ENCODE measurements at places on chromosomes 11 and 22.

DNA sequence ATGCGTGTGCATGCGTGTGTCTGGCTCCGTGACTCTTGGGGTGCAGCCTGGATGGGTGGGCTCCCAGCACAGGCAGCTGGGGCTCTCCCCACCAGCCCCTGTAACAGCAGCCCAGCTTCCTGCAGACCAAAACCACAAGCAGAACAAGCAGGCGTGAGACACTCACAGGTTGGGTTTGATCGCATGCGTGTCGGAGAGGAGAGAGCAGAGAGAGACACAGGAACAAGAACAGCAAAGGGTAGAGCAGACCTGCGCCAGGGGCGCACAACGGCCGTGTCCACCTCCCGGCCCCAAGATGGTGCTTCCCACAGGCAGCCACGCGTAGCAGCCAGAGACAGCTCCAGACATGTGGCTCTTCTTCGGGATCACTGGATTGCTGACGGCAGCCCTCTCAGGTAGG is at the start of gene CD6:
Gene CD6, plus strand, starts transcription at position 161 of the 400 bp plus-strand sequence. Its CDS starts 186 bp downstream, at position 347.
- peak; percentile 55 for DNase-seq

- no peak for DNase-seq
These were observed 38.5 kb upstream of the FJX1 start for GRCh38 chr11:35579557-35580396.

GRCh38 chr11:87180742-87181141 is 143.0 kb downstream of the TMEM135 start:
- no peak for DNase-seq

- no peak for DNase-seq
These were observed 25.4 kb upstream of the GSTP1 start for GRCh38 chr11:67558084-67558772.

DNA sequence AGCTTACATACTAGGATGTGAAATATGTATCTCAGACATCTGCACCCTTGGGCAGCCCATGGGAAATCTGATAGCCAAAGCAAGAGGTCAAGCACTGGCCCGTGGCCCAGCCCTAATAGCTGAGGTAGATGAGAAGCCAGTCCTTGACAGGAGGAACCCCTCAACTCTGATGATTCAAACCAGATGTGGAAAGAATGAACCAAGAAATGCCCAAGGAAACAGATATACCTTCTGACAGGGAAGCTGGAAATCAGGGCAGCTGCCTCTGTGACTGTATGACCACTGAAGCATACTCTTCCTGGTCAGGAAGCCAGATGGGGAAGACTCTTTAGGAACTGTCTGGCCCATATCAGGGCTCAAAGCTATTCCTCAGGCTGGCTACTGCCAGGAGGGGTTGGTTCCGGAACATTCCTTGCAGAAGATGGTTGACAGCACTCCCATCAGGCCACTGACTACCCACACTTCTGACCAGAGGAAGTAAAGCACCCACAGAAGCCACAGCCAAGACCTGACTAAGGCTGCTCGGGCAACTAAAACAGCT is 124.2 kb downstream of the SWAP70 start:
- DNase-seq = no peak

DNA sequence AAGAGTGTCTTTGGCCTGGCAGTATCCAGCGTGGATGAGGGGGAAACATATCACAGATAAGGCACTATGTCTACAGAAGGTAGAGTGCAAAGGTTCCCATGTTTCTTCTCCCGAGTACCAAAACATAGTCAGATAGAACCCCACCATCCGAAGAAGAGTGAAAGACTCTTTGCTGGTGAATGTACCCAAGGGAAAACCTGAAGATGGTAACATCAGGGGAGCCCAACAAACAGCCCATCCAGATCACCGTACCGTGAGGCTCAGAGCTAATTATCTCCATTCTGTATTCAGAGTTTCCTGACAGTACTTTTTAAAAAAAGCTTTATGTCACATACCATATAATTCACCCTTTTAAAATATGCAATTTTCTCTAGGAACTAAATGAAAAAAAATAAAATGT is 44.4 kb downstream of the RAB30 start:
- DNase-seq = no peak

- peak; percentile 45 for DNase-seq
These were observed 764 bp upstream of the PACSIN3 start for GRCh38 chr11:47186700-47187695.

- DNase-seq = no peak
These were observed 415.3 kb upstream of the CADM1 start for GRCh38 chr11:115919341-115920091.

DNA sequence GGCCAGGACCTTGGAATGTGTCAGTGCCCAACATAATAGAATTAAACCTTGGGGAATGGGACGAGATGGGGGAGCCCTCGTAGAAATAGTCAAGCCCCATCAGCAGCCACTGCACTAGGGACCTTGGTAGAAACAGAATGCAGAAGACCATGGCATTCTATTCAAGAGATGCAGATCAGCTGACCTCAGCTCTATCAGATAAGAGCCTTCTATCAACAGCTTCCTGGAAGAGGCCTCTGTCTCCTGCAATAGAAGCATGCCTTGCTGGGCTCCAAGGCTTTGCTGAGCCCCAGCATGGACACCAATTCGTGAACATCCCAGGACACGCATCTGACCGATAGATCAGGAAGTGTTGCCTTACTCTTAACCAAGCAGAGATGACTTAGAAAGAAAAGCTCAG is 27.5 kb upstream of the FLI1 start:
- no peak for DNase-seq

GRCh38 chr22:40014667-40015248 is 20.0 kb downstream of the FAM83F start:
- no peak for DNase-seq

DNA sequence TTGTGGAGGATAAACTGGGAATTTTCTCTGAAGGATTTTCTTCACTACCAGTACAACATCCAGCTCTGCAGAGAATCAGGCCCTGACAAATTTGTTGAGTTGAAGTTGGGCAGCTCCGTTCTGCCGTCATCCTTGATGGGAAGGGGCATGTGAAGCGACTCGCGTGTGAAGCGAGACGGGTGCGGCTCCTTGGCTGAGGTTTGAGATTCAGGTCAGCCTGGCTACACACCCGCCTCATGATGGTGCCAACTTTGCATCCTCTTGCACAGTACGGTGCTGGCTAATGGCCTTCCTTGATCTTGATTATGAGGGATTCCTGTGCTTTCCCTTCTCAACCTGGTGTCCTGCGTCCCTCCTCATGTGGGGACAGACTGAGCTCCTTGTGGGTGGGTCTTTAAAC is 19.7 kb upstream of the CDC42EP2 start:
- no peak for DNase-seq

DNA sequence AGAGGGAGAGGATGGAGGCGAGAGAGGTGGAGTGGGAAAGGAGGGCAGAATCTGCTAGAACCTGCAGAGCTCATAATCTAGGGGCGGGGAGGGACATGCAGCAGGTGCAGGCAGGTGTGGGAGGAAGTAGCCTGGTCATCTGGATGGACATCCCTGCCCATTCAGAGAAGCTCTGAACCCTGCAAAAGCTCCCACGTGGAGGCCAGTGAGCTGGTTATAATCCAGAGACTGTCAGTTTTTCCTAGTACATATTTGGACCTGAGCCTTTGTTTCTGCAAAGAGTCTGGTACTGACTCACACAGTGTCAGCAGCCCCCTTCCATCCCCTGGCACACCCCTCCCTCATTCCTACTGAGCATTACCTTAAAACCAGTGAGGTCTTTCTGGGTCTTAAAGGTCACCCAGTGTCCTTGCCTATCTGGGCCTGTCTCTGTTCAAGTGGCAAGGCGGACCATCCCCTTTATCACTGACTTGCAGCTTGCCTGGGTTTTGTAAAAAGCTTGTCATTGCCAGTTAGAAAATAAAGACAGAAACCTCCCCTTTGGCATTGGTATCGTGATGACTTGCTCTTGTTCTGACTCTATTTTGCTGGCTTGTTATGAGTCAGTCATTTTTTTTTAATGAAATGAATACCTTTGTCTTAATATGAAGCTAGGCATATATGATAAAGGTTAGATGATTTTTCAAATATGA is 26.1 kb downstream of the PTPRJ start:
- DNase-seq = no peak

- DNase-seq = no peak
These were observed 55.7 kb downstream of the SYTL2 start for GRCh38 chr11:85755285-85755684.

DNA sequence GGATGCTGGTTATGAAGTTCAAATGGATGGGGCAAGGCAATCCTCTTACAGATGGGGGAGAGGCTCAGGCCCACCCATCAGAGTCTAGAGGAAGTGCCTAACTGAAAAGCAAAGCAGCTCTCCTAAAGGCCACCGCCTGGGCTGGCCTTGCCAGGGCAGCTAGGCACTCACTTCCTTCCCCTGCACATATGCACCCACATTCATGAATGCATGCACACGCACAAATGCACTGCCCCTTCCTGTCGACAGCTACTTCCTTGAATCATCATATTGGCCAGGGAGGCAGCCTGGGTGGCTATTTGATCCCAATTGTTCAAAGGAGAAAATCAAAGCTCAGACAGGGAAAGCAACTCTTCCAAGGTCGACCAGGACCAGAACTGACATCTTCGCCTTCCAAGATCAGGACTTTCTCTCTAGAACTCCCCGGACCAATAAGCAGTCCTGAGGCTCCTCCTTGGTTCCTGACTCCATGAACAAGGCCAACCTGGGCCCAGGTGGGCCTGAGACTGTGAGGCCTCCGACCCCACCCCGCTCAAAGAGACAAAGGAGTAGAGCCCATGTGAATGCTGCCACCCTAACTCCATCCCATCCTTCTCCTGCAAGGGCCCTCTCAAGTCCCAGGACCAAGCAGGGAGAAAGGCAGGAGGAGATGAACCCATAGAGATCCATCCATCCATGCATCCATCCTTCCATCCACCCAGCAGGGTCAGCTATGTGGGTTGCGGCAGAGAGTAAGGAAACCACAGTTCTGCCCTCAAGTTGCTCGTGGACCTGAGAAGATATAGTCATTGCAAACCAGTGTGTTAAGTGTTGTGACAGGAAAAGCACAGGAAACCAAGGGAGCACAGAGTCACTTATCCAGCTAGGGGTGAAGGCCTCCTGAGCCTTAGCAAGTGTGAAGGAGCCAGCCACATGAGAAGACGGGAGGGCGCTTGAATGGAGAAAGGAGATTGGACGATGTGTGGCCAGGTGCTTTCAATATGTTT is 35.4 kb upstream of the LMO1 start:
- no peak for DNase-seq

DNA sequence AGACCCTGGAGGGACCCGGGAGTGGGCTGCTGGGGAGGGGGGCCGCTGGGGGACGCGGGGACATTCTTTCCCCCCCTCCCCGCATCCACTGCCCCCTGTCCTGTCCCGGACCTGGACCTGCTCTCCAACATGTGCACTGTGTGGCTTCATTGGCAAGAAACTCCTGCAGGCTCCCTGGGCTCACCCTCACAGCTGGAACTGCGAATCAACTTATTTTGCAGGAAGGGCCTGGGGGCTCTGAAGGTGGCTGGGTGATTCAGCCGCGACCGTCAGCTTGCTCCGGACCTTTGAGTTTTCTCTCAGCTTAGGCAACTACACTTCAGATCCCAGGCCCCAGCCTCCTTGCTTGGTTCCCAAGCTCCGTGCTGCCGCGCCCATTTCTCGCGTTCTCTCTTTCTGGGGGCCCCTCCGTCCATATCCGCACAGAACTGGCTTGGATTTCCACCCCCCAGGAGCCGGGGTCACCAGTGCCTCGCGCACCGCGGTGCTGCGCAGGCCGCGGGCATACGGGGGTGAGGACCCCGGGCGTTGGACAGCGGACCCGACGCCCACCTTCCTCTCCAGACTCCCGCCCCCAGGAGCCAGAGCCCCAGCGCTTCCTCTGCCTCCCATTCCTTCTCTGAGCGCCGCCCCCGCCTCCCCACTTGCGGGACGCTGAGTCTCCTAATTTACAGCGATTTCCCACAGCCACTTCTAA is 471 bp upstream of the AHNAK start:
- no peak for DNase-seq

GRCh38 chr11:120217941-120218694 is 7.3 kb downstream of the OAF start:
- DNase-seq = no peak

- DNase-seq = peak; percentile 70
These were observed at the start of gene TYMP for GRCh38 chr22:50529897-50530579. TYMP (minus strand) TSS chr22:50530012; CDS start chr22:50529709, 303 bp downstream.

GRCh38 chr11:116093481-116094270 is 589.5 kb upstream of the CADM1 start:
- no peak for DNase-seq

DNA sequence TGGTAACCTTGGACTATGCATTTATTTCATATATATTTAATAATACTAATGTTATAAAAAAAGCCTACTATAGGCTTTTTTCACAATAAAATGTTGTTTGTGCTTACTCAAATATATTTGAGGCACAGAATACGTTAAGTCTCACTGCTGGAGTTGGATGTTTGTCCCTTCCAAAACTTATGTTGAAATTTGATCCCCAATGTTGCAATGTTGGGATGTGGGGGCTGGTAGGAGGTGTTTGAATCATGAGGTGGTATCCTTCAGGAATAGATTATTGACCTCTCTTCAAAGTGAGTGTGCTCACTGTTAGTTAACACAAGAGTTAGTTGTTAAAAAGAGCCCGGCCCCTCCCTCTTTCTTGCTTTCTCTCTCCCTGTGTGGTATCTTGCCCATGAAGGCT is 1295.9 kb downstream of the JRKL start:
- no peak for DNase-seq

GRCh38 chr11:12694183-12694531 is 19.9 kb downstream of the TEAD1 start:
- DNase-seq = no peak

GRCh38 chr22:50329236-50329635 is 2.4 kb upstream of the DENND6B start:
- DNase-seq = no peak

- DNase-seq = no peak
These were observed 3.2 kb downstream of the PRDM10 start for GRCh38 chr11:129999407-129999806.

GRCh38 chr11:28763876-28764275 is 655.7 kb downstream of the METTL15 start:
- DNase-seq = no peak

- DNase-seq = no peak
These were observed 556 bp downstream of the CDCA5 start for GRCh38 chr11:65083134-65083833.

GRCh38 chr11:97332271-97332670 is 942.5 kb downstream of the JRKL start:
- no peak for DNase-seq
